ENCODE measurements at places on chromosomes 2 and 18. TPM values are rescaled to one million over a fixed set of nuclear protein-coding genes. Genes with fewer than 3 reads are reported as not detected.

DNA sequence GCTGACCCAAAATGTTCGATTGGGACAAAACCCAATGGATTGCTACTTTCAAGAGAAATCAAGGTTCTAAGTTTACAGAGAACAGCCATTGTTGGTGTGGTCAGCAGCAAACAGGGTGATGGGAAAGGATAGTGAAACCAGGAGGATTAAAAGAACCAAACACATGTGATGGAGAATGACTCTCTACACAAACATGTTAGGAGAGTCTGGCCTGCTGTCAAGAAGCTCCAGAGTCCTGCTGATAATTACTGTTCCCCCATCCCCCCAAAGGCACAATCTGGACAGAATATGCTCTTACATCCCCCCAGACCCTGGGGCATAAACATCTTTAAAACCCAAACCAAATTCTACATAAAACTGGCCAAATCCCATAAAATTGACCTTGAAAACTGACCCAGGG lies 32.0 kb upstream of the ACYP2 start:
- no peak for DNase-seq

- DNase-seq = no peak
These were observed 77.5 kb downstream of the VAPA start for GRCh38 chr18:9991011-9992000.

NYAP2 gene
- polyA plus RNA-seq = not detected

AMMECR1L gene
- polyA plus RNA-seq = 4.2 TPM

FAM237A gene
- polyA plus RNA-seq = not detected

DNA sequence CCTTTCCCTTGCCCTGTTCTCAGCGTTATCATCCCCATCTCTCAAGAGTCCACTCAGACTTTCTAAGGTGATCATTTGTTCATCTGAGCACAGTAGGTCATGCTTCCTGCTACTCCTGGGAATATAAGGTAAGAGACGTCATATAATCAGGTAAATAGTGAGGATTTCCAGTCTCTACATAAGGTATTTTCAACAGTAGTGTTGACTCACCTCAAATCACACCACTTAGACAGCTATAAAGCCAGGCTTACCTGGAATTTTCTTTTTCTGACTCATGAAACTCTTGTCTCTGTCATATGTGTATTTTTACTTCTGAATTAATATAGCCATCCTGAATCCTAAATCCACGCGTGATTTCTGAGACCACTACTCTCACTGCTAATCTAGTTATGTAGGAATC lies 443.2 kb downstream of the ARHGAP15 start:
- no peak for DNase-seq

ALPG gene
- not detected for polyA plus RNA-seq

KCNK3 gene
- not detected for polyA plus RNA-seq

KCNJ13 gene
- polyA plus RNA-seq = not detected

All from immature natural killer cell (primary cell).